ENCODE measurements at places on chromosomes 13 and 19. TPM values are rescaled to one million over a fixed set of nuclear protein-coding genes. Genes with fewer than 3 reads are reported as not detected.

DNA sequence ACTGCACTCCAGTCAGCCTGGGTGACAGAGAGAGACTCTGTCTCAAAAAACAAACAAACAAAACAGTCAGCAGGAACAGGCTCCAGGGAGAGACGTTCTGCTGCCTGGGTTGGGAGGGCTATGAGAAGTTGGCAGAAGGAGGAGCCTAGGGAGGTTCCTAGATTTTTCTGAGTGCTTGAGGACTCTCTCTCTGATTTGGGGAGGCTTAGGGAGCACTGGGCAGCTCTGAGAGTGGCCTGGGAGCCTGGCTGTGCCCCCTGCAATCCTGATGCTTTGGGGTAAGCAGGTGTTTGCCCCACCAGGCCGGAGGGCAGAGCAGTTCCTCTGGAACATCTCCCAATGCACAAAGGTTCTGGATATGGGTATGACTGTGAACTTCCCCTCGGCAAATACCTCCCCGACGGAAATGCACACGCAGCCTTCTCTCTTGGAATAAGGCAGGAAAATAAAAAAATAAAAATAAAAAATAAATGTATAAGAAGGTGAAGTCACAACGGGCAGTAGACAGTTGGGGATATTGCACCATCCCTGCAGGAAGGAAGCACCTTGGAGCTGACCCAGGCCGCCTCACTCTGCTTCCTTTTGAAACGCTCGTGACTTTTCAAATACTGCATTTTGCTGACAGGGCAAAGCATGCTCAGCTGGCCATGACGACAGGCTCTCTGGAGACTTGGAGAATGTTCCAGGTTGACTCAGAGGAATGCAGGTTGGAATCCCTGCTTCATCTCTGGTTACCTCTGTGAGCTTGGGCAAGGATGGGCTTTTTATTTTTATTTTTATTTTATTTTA is 26.5 kb upstream of the HOMER3 start:
- DNase-seq = peak; percentile 52

GRCh38 chr13:73608711-73609485 is 525.3 kb downstream of the KLF12 start:
- DNase-seq = peak; percentile 82

DNA sequence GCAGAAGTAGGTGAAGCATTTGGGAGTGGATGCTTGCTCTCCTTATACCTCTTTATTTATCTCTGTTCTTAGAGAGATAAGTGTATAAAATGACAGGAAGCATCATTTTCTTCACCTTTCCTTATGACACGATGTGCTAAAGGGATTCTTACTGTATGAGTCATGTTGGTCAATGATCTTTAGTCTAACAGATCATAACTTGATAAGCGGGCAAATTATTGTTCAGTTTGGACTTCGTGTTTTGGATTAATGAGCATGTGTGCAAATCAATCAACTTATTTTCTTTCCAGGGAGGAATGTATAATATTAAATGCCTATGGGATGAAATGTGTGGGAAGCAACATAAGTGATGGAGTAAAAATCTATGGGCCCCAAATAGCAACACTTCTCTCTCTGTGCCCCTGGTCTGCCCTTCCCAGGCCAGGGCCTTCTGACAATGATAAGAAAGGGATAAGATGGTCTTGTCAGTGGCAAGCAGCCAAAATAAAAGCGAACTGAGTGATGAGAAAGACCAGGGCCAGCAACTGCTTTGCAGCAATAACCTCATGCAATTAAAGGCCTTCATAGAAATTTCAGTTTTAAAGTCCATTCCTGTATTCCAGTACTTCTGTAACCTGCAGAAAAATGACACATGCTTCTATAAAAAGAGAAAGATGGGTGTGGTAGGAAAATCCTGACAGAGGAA is 61.4 kb downstream of the SLC10A2 start:
- peak; percentile 80 for DNase-seq

DNA sequence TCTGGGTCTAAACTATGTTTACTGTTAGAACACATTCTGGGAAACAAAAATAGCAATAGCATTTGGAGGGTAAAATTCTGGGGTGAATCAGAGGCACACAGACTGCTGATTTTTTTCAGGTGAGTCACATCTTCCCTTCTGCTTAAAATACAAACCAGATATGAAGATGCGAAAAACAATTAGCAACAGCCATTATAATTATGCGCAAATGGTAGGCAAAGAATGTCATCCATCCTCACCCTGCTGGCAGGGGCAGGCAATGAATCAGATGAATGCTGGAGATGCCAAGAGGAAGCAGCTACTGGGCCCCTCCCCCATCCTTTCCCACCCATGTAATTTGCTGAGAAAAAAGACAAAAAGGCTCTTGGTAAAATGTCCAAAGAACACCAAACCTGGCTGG is 282.9 kb downstream of the KLF5 start:
- DNase-seq = no peak

DNA sequence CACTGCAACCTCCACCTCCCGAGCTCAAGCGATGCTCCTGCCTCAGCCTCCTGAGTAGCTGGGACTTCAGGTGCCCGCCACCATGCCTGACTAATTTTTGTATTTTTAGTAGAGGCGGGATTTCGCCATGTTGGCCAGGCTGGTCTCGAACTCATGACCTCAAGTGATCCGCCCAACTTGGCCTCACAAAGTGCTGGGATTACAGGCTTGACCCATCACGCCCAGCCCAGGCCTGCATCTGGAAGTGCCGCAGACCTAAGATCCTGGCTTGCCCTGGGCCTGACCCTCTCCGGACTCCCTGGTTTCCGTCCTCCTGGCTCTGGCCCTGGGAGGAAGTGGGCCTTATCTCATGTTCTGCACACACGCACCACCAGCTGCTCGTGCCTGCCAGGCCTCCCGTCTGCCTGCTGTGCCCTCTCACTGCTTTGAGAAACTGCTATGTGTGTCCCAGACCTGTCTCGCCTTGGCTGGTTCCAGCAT is 4.7 kb upstream of the PTGIR start:
- DNase-seq = peak; percentile 65

GRCh38 chr13:103540382-103540765 is 474.2 kb upstream of the SLC10A2 start:
- no peak for DNase-seq

- DNase-seq = no peak
Observed at GRCh38 chr19:23281663-23282276, 31.6 kb upstream of the ZNF724 start.

GRCh38 chr19:29779921-29780320 is 31.9 kb upstream of the CCNE1 start:
- no peak for DNase-seq

GRCh38 chr19:34667349-34668076 is 9.4 kb downstream of the SCGB2B2 start:
- DNase-seq = no peak

GRCh38 chr13:91017669-91018053 is 329.8 kb upstream of the MIR17HG start:
- no peak for DNase-seq

- DNase-seq = no peak
Observed at GRCh38 chr13:79547211-79548195, 66.5 kb downstream of the NDFIP2 start.

DNA sequence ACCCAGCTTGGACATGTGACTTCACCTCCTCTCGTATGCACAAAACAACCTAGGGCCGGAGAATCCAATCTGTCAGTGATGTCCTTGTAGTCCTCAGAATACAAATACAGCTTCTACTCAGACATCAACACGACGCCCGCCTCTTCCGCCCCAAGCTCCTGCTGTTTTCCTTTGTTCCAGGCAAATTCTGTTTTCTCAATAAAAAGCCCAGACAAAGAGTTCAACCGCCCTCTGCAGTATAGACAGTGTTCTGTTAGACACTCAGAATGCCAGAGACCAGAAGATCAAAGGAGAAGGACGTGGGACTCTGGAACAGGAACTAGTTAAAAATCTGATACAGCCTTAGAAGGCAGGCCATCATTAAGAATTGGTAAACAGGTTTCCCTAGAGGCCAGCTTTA is 42.0 kb upstream of the GGACT start:
- no peak for DNase-seq

GRCh38 chr19:23378948-23379347 is 16.3 kb downstream of the ZNF91 start:
- DNase-seq = no peak

- DNase-seq = peak; percentile 56
Observed at GRCh38 chr19:49125025-49125731, 5.8 kb downstream of the PPFIA3 start.

DNA sequence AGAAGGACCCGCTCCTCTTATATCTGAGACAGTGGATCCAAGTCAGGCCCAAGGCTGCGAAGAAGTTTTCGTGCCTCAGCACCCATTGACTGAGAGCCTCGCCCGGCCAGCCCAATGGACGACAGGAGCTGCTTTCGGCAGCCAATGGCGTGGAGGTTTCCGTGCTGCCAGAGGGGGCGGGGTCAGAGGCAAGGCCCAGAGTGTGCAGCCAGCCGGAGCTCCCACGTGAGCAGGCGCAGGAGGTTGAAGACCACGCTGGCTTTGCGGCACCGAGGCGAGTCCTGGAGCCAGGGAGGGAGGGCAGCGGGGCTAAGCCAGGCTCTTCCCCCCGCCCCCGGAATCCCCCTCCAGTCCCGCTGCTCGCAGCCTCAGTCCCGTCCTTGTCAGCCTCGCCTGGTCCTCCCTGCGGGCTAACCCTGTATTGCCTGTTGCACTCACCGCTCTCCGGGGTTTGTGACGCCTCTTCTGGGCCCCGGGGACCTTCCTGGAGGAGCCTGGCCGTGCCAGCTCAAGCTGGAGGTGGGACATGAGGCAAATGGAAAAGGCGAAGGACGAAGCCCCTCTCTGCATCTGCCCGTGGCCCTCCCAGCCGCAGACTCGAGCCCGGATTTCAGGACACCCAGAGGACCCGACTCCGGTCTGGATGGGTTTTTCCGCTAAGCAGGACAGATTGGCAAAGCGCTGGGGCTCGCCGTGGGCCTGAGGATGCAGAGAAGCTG is 1.5 kb downstream of the IFNL4 start:
- peak; percentile 24 for DNase-seq

GRCh38 chr19:43435775-43436174 is 21.1 kb downstream of the TEX101 start:
- no peak for DNase-seq

- no peak for DNase-seq
Observed at GRCh38 chr13:28286263-28286662, 147.9 kb downstream of the PAN3 start.

DNA sequence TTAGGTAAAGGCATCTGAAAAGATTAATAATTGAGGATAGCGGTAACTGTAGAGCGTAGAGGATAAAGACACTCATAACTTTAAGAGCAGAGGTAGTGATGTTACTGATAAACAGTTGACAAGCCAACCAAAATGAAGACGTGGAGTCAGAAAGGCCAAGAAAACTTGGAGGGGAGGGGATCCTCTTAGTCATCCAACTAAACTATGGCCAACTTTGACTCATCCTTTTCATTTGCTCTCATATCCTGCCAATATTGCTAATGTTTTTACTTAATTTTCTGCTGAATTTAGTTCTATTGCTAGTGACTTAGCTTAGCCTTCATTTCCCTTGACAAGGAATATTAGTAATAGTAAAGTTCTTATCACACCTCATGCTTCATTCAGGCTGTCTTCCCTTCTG is 13.4 kb downstream of the ITGBL1 start:
- DNase-seq = no peak

- no peak for DNase-seq
Observed at GRCh38 chr13:95620030-95620824, 24.3 kb downstream of the DZIP1 start.

- peak; percentile 79 for DNase-seq
Observed at GRCh38 chr13:42720113-42720857, 61.1 kb upstream of the FAM216B start.

DNA sequence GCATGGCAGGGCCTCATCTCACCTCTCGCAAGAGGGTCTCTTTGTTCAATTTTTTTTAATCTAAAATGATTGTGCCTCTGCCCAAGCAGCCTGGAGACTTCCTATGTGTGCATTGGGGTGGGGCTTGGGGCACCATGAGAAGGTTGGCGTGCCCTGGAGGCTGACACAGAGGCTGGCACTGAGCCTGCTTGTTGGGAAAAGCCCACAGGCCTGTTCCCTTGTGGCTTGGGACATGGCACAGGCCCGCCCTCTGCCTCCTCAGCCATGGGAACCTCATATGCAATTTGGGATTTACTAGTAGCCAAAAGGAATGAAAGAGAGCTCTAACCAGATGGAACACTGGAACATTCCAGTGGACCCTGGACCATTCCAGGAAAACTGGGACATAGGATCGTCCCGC is 8.0 kb downstream of the FXYD3 start:
- peak; percentile 29 for DNase-seq

- no peak for DNase-seq
Observed at GRCh38 chr19:44476559-44477408, 23.5 kb downstream of the ZNF180 start.

- DNase-seq = peak; percentile 74
Observed at GRCh38 chr13:43154156-43154651, 130.8 kb downstream of the DNAJC15 start.

- DNase-seq = peak; percentile 48
Observed at GRCh38 chr13:26011996-26012821, 39.6 kb downstream of the SHISA2 start.

The HS6ST3 gene
- 3.9 TPM for total RNA-seq

The ZNF582 gene
- total RNA-seq = 11.3 TPM

The CEACAM16 gene
- not detected for total RNA-seq

The B3GNT8 gene
- not detected for total RNA-seq

The LILRB4 gene
- total RNA-seq = 4.6 TPM

The RFXAP gene
- total RNA-seq = 0.96 TPM

The KL gene
- 0.24 TPM for total RNA-seq

The RTBDN gene
- not detected for total RNA-seq

The ASPDH gene
- total RNA-seq = not detected

The NLRP7 gene
- 0.24 TPM for total RNA-seq

The POLR2I gene
- 8.4 TPM for total RNA-seq

The ARHGAP45 gene
- 15.6 TPM for total RNA-seq

The C3 gene
- 48.4 TPM for total RNA-seq

The TMEM238 gene
- 8.9 TPM for total RNA-seq

The NLRP5 gene
- 0.24 TPM for total RNA-seq

The PGLYRP2 gene
- not detected for total RNA-seq
